Left lobe of liver (tissue), 2 donors: ENCODE measurements at places on chromosomes 5 and 9. TPM values are rescaled to one million over a fixed set of nuclear protein-coding genes. Genes with fewer than 3 reads are reported as not detected.

SGCD gene
- 0.28 TPM for total RNA-seq

MZB1 gene
- 0.96 TPM for total RNA-seq

CTNND2 gene
- 1.1 TPM for total RNA-seq

FYB1 gene
- total RNA-seq: 4.4 TPM

DENND4C gene
- total RNA-seq: 17.1 TPM

ADRB2 gene
- total RNA-seq: 1.6 TPM

FAM193B gene
- total RNA-seq: 69.0 TPM

NUDT12 gene
- 17.4 TPM for total RNA-seq

IFNB1 gene
- total RNA-seq: not detected

PTGES2 gene
- total RNA-seq: 35.8 TPM

PCDHA9 gene
- not detected for total RNA-seq

S1PR3 gene
- 2.0 TPM for total RNA-seq

HINT1 gene
- total RNA-seq: 178 TPM

FOXI1 gene
- total RNA-seq: not detected

HTR1A gene
- not detected for total RNA-seq

SH3TC2 gene
- total RNA-seq: 0.43 TPM

NAIP gene
- 5.5 TPM for total RNA-seq

LHFPL2 gene
- 2.4 TPM for total RNA-seq

KCNIP1 gene
- total RNA-seq: not detected
